ENCODE measurements at places on chromosomes 6 and 20.

DNA sequence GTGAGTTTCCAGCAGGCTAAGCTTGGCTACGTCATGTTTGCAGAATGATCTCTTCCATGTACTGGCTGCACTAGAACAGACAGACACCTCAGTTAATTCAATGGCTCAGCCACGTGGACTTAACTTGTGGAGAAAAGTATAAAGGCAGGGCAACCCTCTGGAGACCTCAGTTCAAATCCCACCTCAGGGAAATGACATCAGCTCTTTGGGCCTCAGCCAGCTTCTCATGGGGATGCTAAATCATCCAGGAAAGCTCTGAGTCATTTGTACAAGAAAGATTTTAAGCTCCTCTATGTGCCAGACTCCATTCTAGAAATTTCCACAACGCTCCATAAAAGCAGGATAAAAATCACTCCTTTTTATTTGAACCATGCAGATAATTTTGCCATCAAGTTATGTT lies 128.5 kb upstream of the SALL4 start:
- DNase-seq: peak; percentile 27

- no peak for DNase-seq
Observed at GRCh38 chr6:1821164-1821512, 211.4 kb downstream of the FOXC1 start.

DNA sequence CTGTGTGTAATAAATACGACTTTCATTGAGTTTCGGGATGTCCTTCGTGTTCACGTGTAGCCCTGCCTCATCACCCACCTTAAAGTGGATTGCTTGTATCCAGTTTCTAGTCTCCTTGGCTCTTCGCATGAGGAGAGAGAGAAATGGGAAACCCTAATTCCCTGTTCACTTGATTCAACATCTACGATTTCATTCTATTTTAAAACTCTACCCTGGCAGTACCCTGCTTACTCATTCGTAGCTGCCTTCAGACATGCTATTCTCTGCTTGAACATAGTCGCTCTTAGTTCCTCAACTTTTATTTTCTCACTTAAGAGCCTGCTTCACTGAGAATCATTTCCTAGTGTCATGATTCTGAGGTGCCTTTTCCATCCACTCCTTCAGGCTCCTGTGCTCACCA lies 163.6 kb downstream of the EYA4 start:
- no peak for DNase-seq

- no peak for DNase-seq
Observed at GRCh38 chr20:49140834-49141233, 47.3 kb downstream of the STAU1 start.

GRCh38 chr6:5450073-5450472 lies 188.8 kb downstream of the FARS2 start:
- no peak for DNase-seq

GRCh38 chr6:135728589-135728988 lies 122.9 kb upstream of the PDE7B start:
- DNase-seq: no peak

- no peak for DNase-seq
Observed at GRCh38 chr6:119361209-119361608, 11.6 kb upstream of the MAN1A1 start.

DNA sequence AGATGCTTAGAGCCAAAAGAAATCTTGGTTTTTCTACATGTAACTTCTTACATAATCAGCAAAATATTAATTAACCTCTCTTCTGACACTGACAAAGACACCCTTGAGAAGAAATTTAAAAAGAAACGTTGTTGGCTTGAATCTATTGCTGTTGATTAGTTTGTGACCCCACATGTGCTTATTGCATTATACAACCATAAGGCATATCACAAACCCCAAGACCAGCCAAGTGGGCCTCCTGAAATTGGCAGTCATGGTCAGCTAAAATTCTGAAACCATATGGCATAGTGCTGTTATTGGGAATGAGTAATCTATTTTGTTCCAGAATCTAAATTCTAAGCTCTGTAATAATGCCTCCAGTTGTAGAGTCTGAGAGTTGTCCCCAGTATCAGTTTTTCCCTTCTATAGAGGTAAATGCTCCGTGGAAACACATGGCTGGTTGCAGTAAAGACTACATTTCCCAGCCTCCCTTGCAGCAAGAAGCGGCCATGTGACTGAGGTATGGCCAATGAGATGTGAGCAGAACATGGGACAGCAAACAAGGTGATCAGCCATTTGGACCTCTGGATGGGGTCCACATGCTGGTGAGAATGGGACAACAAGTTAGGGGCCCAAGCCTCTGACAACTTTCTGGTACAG lies 42.3 kb upstream of the PTPN1 start:
- peak; percentile 53 for DNase-seq

GRCh38 chr6:68754681-68755213 lies 119.7 kb downstream of the ADGRB3 start:
- DNase-seq: no peak

GRCh38 chr20:37228656-37229055 lies 33.0 kb downstream of the GHRH start:
- DNase-seq: no peak

GRCh38 chr6:28922004-28922820 lies 1.6 kb downstream of the TRIM27 start:
- DNase-seq: peak; percentile 27

- no peak for DNase-seq
Observed at GRCh38 chr20:51208162-51208561, 185.3 kb upstream of the KCNG1 start.

GRCh38 chr20:38031957-38032356 lies 1.3 kb downstream of the TTI1 start:
- no peak for DNase-seq

All from GM03348 (cell line).